ENCODE measurements at places on chromosomes 12 and 14.

DNA sequence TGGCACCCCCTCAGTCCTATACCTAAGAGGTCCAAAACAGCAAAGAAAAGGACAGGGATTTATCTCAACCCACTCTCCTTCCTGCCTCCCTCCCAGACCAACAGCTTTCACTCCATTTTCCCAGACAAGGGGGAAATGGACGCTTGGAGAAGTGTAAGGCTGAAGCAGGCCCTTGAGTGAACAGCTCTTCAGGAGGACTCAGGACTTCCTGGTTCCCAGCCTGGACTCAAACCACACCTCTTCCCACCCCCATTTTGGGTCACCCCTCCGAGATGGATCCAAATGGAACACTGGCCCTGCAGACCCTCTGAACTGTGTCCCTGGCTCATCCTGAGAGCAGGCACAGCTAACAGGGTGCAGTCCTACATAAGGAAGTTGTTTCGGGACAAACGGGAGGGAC lies 2.7 kb downstream of the KMT2D start:
- no peak for DNase-seq

GRCh38 chr12:116920939-116921338 lies 10.2 kb downstream of the FBXW8 start:
- no peak for DNase-seq

- no peak for DNase-seq
Observed at GRCh38 chr12:100239589-100239988, 27.3 kb downstream of the DEPDC4 start.

DNA sequence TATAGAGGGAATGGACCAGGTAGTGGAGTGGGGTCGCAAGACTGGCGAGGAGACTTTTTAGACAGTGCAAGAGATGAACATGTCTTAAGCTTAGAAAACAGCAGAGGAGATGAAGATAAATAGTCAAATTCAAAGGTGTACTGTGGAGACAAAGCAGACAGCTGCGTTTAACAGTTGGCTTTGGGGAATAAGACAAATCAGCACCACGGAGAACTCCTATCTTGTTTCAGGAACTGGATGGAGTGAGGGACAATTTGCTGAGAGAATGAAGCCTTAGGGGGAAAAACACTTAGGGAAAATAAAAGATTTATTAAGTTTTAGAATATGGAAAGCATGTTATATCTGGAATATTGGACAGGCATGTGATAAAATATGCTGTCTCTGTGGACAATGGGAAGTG lies 458.8 kb downstream of the GLT1D1 start:
- DNase-seq, result no peak

DNA sequence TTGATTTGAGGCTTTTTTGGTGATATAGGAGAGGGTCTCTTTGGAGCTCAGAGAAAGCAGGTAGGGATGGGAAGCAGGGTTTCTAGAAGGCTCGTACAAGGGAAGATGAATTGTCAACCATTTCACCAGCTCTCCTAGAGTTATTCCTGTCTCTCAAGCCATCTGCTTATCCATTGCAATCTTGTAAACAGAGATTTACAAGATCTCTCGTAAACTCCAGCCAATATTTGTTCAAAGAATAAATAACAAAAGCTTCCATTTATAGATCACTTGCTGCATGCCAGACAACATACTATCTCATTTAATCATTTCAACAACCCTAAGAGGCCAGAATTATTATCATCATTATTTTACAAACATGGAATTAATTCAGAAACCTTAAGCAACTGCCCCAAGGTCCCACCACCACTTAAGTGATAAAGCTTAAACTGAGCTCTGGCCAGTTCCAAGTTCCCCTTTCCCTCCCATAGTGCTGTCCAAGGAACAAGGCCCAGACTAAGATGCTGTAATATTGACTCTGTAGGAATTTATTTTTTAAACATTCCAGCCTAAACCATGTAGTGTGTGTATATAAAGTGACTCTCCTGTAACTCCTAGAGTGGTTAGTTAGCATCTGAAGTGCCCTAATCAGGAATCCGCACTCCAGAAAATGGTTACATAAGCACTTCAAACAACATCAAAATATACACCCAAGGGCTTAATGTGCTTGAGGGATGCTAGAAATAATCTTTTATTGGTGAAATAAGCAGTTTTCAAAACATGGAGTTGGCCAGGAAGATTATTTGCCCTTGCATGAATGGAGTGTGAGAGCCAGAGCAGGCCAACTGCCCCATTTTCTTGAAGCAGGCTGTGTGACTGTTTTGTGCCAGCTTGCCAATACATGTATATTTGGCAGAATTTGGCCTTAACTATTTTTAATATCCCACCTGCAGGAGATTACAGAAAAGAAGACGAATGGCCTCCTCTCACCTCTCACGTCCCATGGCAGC lies 2.8 kb upstream of the PLEKHH1 start:
- no peak for DNase-seq

DNA sequence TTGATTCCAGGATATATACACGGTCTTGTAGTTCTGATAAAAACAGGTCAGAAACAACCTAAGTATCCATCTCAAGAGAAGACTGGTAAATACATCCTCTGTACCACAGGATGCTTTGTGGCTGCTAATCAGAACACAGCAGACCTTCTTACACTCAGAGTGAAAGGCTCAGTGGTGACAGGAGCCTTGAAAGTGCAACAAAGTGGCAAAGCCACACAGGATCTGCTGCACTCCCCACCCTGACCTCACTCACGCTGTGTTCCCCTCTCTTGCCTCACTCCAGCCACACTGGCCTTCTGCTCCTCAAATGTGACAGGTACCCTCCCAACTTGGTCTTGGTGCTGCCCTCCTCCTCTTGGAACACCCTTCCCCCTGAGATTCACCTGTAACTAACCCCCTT lies 98.1 kb upstream of the GRIP1 start:
- no peak for DNase-seq

DNA sequence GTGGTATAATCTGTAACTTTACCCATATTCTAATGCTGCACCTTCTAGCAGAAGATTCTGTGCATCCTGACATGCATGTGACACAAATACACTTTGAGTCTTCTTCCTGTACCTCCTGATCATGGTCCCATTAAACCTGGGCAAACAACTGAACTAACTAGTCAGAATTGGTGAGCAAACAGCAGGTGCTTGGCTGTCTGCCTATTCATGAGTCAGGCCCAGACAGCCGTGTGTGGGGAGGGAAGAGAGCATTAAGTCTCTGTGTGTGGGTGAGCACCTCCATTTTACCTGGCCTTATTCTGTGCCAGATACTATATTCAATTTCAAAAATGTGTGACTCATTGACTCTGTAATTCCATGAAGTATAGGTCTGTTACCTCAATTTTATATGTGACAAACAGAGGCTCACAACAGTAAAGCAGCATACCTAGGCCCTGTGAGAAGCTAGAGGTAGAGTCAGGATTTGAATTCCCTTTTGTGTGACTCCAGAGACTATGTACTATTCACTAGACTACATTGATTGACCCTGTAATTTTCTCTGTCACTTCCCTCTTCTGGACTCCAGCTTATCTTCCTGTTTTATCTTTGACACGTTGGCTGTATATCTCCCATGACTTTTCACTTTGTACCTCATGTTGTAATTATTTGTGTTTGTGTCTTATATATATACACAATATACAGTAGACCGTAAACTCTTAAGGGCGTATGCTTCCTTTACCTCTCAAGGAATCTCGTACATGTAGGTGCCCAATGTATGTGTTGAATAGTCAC lies 32.2 kb downstream of the SUSD6 start:
- no peak for DNase-seq

DNA sequence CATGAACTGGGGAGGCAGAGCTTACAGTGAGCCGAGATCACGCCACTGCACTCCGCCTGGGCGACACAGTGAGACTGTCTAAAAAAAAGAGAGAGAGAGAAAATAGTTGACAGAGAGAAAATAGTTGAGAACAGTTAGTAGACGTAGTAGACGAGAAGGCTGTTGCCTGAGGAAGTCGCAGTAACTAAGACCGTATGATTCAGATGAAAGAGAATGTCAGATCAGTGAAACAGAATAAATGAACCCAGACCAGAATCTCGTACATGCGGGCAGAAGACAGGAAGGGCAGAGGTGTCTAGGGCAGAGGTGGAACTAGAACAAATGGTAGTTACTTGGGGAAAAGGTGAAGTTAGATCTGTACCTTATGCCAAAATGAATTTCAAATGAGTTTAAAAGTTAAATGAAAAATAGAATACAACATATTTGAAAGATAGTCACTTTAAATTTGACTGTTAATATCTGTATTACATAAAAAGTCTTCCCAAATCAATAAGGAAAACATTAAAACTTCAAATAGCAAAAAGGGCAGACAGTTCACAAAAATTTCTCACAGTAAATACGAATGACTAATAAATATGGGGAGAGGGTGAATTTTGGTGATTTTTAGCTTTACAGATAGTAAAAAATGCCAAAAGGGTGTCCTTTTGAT lies 17.7 kb downstream of the MDM2 start:
- DNase-seq, result no peak

- DNase-seq, result no peak
Observed at GRCh38 chr14:69154779-69155178, 1.9 kb upstream of the DCAF5 start.

- no peak for DNase-seq
Observed at GRCh38 chr12:52082026-52082668, 2.6 kb downstream of the SMIM41 start.

- DNase-seq, result peak; percentile 70
Observed at GRCh38 chr14:76953311-76953945, 75.1 kb downstream of the IRF2BPL start.

DNA sequence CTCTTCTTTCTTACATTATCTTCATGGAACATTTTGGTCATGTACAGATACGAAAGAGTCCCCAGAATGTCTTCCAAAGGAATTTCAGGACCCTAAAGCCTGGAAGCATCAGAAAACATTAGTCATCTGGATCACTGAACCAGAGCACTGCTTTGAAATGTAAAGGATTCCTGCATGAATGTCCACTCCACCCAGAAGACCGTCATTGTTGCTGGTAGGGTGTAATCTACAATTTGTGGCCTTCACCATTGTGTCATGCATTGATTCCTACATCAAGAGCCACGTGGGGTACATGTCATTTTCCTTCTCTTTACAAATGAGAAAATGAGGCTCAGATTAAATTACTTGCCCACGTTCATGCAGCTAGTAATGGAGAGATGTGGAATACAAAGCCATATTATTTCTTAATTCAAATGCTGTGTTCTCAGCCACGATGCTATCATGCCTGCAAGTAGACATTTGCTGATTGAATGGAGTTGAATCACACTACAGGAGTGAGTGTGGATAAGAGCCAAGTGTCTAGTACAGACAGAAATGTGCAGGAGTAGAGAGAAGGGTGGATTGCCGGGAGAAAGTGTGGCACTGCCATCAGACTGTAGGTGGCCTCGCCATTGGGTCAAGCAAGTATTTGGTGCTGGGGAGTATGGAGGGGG lies 231.2 kb downstream of the C12orf75 start:
- DNase-seq, result no peak

DNA sequence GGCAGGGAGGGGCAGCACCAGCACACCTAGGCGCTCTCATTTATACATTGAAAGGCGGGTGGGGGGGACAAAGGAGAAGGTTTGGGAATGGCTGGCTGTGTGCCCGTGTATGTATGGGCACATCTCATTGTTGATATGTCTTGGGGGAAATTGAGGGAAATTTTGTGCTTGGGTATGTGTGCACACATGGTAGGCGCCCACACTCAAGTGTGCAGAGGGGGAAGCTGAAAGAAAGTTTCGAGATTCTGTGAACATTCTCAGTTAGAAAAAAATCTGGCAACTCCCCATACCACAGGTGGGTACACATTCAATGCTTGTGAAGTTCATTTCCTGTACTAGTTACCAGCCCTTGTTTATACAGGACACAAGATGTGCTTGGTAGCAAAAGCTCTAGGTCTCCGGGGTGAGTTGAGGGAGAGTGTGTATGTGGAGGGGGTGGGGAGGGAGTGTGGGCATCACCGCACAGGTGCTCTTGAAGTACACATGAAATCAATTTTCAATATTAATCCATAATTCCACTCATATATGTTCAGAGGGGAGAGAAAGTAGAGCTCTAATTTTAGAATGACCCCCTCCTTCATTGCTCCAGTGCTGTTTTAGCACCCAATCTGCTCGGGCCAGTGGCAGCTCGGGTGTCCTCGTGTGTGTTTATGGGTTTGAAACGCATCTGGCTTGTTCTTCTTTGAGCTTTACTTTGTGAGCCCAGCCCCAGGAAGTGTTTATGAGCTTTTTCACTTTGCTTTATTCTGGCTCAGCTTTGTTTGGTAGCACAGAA lies 286.0 kb downstream of the ZFP36L1 start:
- DNase-seq, result no peak

GRCh38 chr14:58629281-58629680 lies 8.5 kb upstream of the DACT1 start:
- DNase-seq, result no peak

DNA sequence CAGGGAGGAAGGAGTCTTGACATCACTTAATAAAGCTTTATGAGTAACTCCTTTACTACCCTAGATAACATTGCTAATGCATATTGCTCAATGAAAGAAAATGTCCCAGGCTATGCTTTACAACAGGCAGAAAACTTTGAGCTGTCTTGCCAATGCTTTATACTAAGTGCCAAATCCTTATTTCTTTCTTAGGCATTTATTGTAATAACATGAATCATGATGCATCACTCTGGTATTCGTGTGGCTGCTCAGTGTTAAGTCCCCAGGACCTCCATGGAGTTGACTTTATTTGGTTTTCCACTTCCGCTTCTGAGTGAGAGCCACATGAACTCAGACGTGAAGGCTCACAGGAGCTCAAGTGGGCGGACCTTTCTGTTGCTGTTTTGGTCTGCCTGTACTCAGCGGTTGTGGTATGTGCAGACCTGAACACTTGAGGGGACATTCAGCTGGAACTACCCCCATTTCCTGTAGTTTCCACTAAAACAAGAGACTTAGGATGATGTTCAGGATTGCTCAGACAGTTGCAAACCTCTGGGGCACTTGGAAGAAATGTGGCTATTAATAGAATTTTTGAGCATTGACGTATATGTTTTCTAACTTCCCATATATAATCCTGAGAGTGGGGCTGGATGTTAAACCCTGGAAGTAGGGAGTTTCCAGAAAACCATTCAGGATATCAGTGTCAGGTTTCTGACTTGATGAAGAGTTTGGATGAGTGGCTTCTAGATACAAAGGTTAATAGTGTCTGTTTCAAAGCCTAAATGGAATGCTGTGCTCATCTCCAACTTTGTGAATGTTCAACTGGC lies 258.6 kb downstream of the MSRB3 start:
- peak; percentile 98 for DNase-seq

DNA sequence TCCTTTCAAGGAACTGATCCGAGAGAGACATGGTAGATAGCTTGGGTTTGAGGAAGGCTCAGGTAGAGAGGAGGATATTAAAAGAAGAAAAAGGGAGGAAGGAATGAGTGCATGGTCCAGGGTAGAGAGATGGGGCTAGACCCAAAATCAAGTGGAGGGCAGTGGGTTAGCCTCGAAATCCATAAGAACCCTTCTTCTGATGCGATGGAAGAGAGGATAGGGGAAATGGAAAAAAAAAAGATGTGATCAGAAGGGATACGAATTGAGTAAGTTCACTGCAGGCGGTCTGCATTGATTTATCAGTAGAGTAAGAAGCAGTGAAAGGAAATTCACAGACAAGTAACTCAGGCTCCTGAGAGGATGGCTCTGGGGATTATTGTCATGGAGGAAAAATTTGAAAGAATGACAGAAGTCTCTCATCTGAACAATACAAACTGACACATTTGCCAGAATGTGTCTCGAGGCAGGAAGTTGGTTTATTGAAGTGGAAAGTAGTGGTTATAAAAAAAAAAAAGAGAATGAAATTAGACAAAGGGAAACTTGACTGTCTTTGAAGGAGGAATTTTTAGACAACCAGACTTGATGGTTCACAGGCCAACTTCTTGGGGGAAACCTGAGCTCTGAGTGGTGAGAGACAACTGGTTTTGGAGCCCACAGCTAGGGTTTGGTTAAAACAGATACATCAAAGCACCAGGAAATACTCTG lies 10.2 kb downstream of the PPFIBP1 start:
- DNase-seq, result no peak

All from amniotic stem cell (primary cell).